ENCODE measurements at places on chromosomes 12 and 14.

DNA sequence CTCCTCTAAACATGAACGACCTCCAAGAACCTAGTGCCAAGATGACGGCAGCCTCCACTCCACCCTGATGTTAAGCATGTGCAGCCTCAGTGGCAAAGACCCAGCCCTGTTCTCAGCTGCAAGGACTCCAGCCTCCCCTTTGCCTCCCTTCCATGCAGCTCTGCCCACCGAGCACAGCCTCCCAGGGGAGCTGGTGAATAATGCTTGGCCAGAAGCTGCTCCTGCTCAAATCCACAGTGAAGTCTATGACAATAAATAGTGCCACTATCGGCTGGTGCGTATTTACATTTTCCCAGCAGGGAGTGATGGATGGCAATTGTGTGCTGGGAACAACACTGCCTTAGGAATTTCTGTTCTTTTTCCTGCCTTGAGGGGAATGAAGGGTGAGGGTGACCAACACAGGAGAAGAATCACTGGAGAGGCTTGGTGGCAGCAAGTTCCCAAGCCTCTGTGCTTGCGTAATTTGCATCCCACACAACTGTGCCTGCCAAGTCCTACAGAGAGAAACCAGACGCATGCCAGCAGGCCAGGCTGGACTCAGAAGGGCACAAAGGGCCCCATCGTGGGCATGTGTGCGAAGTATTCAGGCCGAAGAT is 29.9 kb upstream of the TC2N start:
- DNase-seq = no peak

DNA sequence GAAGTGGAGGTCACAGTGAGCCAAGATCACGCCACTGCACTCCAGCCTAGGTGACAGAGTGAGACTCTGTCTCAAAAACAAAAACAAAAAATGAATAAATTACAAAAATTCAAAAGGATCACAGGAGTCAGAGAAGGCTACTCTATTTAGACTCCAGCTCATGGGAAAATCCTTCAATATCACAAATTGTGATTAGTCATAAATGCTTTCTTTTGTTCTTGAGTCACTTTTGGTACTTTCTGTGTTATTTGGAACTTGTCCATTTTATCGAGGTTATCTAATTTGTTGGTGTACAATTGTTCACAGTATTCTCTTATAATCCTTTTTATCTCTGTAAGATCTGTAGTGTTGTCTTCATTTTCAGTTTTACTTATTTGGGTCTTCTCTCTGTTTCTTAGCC is 18.9 kb downstream of the ALDH2 start:
- DNase-seq = peak; percentile 48

- no peak for DNase-seq
Observed at GRCh38 chr12:10936506-10936905, 2.6 kb downstream of the TAS2R14 start.

DNA sequence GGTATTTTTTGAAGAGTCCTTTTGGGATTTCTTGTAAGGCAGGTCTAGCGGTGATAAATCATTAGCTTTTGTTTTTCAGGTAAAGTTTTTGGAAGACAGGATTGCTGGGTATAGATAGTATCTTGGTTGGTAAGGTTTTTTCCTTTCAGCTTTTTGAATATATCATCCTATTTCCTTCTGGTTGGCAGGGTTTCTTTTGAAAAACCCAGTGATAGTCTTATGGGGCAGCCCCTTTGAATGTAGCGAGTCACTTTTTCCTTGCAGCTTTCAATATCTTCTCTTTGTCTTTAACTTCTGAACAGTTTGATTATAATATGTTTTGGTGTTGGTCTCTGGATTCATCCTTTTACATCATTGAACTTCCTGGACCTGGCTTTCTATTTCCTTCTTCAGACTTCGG is 20.2 kb downstream of the TMX1 start:
- DNase-seq = no peak

GRCh38 chr12:51517800-51518199 is 73.2 kb upstream of the SCN8A start:
- no peak for DNase-seq

- DNase-seq = no peak
Observed at GRCh38 chr12:61870658-61871484, 389.3 kb upstream of the USP15 start.

DNA sequence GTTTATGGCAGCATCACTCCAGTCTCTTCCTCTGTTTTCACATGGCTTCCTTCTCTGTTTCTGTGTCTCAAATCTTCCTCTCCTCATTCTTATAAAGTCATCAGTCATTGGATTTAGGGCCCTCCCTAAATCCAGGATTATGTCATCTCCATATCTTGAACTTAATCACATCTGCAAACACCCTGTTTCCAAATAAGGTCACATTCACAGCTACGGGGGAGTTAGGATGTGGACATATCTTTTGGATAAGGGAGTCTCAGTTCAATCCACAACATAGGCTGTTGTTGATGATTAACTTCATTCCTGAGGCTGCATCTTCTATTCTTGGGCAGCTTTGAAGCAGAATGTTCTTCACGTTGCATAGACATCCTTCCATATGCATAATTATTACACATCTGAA is 40.3 kb upstream of the NTF3 start:
- DNase-seq = no peak

- no peak for DNase-seq
Observed at GRCh38 chr12:4099276-4099675, 174.3 kb upstream of the CCND2 start.

- no peak for DNase-seq
Observed at GRCh38 chr14:44027397-44027796, 479.7 kb downstream of the FSCB start.

- DNase-seq = peak; percentile 71
Observed at GRCh38 chr14:104972301-104973134, 5.7 kb downstream of the AHNAK2 start.

GRCh38 chr12:7868391-7868790 is 4.3 kb downstream of the SLC2A14 start:
- peak; percentile 15 for DNase-seq

GRCh38 chr12:106149096-106149784 is 10.5 kb upstream of the NUAK1 start:
- DNase-seq = peak; percentile 52

GRCh38 chr14:26596543-26597061 is 1.2 kb downstream of the NOVA1 start:
- no peak for DNase-seq

GRCh38 chr12:3319723-3320492 is 171.1 kb upstream of the PRMT8 start:
- no peak for DNase-seq

Measured in ELR (cell line).